ENCODE measurements at places on chromosomes 13 and 19.

DNA sequence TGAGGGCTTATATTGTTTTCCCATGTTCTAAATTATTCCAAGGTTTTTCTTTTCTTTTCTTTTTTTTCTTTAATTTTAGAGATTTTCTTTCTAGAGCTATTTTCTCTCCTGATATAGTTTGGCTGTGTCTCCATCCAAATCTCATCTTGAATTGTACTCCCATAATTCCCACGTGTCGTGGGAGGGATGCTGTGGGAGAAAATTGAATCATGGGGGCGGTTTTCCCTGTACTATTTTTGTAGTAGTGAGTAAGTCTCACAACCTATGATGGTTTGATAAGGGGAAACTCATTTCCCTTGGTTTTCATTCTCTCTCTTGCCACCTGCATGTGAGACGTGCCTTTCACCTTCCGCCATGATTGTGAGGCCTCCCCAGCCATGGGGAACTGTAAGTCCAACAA lies 1906.4 kb upstream of the PRR20A start:
- DNase-seq = no peak

- peak; percentile 58 for DNase-seq
Observed at GRCh38 chr19:40797963-40798682, 868 bp upstream of the EGLN2 start.

DNA sequence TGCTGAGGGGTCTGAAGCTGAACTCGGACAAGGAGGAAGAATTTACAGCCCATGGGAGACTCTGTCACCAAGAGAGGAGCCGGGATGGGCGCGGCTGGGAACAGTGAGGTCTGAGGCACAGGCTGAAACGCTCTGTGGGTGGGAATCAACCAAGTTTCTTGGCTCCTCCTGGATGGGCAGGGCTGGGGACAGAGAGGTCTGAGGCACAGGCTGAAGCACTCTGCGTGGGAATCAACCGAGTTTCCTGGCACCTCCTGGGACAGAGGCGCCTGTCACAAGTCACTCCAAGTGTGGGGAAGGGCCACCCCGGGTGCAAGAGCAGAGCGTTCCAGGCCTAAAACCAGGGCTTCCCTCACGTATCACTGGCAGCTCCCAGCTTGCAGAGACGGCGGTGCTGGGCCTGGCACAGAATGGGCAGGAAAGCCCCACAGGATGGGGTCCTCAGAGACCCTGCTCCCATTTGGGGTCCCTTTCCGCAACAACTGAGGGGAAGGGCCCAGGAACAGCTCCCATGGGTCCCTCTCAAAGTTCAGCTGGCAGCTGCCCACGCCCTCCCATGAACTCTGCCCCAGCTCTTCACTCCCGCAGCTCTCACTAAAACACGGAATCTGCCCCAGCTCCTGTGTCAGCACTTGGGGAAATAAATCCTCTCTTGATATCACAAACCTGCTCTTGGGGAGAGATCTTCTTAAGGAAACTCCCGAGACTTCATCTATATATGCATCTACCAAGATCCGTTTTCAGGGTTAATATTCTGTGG lies 18.5 kb downstream of the AP3D1 start:
- DNase-seq = no peak

- DNase-seq = no peak
Observed at GRCh38 chr19:5495792-5496191, 40.6 kb downstream of the ZNRF4 start.

GRCh38 chr13:75804054-75804453 lies 167.9 kb downstream of the LMO7 start:
- no peak for DNase-seq

DNA sequence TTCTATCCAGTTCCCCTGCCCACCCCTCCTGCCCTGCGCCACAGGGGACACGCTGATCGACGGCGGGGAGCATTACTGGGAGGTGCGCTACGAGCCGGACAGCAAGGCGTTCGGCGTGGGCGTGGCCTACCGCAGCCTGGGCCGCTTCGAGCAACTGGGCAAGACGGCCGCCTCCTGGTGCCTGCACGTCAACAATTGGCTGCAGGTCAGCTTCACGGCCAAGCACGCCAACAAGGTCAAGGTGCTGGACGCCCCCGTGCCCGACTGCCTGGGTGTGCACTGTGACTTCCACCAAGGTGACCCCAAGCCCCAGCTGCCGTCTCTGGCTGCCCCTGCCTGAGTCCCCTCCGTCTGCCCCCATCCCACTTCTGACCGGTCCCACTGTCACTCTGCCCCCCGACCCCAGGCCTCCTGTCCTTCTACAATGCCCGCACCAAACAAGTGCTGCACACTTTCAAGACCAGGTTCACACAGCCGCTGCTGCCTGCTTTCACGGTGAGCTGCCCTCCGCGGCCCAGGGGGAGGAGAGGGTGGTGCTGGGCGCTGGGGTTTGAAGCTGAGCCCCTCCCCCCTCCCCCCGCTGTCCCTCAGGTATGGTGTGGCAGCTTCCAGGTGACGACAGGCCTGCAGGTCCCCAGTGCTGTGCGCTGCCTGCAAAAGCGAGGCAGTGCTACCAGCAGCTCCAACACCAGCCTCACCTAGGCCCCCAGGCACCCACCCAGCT lies 15.5 kb downstream of the STAP2 start:
- no peak for DNase-seq

DNA sequence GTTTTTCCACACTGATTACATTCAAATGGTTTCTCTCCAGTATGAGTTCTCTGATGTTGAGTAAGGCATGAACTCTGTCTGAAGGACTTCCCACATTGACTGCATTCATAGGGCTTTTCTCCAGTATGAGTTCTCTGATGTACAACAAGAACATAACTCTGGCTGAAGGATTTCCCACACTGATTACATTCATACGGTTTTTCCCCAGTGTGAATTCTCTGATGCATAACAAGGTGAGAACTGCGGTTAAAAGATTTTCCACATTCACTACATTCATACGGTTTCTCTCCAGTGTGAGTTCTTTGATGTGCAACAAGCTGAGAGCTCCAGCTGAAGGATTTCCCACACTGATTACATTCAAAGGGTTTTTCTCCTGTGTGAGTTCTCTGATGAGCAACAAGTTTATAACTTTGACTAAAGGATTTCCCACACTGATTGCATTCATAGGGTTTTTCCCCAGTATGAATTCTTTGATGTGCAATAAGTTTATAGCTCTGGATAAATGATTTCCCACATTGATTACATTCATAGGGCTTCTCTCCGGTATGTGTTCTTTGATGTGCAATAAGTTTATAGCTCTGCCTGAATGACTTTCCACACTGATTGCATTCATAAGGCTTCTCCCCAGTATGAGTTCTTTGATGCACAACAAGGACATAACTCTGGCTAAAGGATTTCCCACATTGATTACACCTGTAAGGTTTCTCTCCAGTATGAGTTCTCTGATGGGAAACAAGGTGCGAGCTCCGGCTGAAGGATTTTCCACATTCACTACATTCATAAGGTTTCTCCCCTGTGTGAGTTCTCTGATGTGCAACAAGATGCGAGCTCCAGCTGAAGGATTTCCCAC lies 23.5 kb downstream of the ZNF180 start:
- DNase-seq = peak; percentile 64

- DNase-seq = no peak
Observed at GRCh38 chr13:73204952-73205351, 146.1 kb downstream of the KLF5 start.

GRCh38 chr13:31982540-31982939 lies 49.0 kb upstream of the FRY start:
- DNase-seq = peak; percentile 98

- DNase-seq = no peak
Observed at GRCh38 chr19:40413291-40413845, at the start of gene PRX. PRX (minus strand) TSS chr19:40413378; CDS start chr19:40407932, 5,446 bp downstream.

DNA sequence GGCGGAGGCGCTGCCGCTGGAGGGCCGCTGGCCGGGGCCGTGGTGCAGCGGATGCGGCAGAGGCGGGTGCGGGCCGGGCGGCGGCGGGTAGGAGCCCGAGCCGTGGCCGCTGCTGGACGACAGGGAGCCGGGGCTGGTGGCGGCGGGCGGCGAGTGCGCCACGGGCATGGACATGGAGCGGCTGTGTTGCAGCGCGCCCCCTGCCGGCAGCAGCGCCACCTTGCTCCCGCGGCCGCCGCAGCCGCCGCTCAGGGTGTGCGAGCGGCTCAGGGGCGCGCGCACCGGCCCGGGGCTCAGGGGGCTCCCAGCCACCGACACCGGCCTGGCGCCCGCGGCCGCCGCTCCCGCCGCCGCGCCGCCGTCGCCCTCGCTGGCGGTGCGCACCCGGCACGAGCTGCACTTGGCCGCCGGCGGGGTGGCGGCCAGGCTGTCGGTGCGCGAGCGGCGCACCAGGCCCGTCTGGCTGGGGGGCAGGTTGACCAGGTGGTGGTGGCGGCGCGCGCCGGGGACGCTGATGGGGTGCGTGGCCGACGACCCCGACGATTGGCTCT lies 1.7 kb downstream of the IRS2 start:
- DNase-seq = peak; percentile 36

- no peak for DNase-seq
Observed at GRCh38 chr13:99351772-99352171, 44.6 kb upstream of the GPR183 start.

- peak; percentile 24 for DNase-seq
Observed at GRCh38 chr13:36915106-36915505, 4.9 kb downstream of the SMAD9 start.

DNA sequence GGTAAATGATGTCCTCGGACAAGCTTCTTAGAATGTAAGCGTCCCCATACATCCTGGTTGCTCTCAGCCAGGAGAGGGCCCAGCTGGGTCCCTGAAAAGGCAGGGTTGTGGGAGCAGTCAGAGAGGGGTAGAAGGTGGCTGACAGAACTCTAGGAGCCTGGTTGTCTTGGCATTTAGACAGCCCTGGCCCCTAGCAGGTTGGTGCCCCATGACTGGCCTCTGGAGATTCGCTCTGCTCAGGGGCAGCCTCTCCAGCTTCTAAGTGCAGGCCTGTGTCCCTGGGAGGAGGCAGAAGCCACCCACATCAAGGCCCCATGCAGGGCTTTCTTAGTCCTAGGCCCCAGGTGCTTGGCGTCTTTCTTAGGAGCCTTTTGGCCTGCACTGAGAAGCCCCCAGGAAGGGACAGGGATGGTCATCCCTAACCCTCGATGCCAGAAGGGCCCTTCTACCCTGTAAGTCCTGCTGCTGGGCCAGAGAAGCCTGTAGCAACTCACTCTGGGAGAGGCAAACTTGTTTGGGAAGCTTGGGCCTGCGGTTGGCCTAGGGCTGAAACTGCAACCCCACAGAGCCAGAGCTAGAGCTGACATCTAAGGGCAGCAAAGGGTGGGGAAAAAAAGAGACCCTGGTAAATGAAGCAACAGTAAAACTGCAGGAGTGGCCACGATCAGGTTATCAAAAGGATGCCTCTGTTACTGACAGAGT lies 2.8 kb upstream of the CDX2 start:
- no peak for DNase-seq

DNA sequence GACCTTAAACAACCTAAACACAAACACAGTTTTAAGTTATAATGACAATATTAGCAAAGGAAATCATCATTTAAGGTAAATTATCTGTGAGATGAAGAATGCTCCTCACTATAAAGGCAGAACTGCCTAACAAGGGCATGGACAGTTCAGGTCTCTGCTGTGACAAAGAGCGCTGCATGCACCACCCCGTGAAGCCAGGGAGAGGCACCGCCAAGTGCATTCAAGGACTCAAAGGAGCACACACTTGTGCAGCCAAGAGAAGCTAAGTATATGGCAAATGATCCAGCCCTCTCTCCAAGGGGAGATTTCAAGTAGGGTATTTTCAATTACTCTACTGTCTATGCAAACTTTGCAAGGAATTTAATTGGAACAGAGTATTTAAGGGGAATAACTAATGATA lies 126.0 kb downstream of the RAP2A start:
- DNase-seq = no peak

All from DMS153 (cell line).